ENCODE measurements at places on chromosomes 6 and 20.

DNA sequence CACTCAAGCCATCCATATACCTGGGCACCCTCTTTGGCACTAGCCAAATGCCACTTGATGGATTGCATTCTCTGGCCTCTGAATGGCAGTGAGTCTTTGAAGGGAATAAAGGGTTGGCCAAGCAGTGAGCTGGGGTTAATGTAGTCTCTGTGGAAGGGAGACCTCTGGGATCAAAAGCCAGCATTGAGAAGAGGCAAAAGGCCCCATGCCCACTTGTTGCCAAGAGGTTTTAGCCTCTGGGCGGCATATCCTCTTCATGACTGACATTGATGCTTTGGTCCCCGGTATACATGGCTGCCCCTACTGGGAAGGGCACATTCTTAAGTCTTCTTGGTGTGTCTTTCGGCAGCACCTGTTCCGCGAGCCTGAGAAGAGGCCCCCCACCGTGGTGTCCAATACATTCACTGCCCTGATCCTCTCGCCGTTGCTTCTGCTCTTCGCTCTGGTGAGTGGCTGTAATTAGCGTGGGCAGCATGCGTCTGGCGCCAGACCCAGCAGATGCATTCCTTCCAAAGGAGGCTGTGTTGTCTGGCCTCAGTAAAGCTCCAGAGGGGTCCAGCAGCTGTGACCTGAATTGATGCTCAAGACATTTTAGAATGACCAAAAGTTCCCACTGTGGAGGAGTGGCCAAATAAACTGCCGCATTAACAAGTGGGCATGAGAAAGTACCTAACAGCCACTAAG is 29.5 kb downstream of the GHRH start:
- no peak for DNase-seq

DNA sequence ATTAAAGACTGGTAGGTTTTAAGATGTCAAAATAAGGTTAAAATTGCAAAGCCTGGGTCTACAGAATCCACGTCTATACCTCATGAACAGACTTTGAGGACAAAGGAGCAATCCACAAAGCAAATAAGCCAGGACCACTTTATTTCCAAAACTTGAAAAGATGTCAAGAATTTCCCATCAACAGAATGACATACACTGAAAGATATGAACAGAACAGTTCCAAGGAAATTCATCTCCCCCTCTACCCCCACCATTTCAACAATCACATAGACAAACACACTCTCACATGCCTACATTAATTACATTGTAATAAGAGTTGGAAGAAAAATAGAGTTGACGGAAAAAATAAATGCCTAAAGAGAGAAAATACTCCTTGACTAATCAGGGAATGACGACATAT is 45.2 kb upstream of the NHSL1 start:
- no peak for DNase-seq

GRCh38 chr6:151059612-151060095 is 180.1 kb upstream of the AKAP12 start:
- DNase-seq: no peak

GRCh38 chr6:132932588-132932987 is 118.2 kb downstream of the RPS12 start:
- DNase-seq: no peak
